ENCODE measurements at places on chromosomes 5 and 9.

DNA sequence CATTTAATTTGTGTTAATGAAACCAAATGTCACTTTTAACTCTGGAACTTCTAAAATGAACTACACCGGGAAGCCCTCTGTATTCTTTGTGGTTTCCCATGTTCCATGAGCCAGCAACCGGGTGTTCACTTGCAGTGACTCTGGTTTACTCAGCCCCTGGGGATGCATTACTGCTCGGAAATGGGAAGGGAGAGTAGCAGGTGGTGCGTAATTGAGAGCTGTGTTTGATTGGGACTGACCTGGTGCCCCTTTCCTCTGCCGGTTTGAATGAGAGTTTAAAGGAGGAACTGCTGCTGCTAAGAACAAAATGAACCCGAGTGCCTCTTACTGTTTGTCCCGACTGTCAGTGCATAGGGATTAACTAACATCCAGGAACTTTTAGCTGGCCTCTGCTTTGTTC lies 100.1 kb upstream of the DHFR start:
- DNase-seq: no peak

- no peak for DNase-seq
Observed at GRCh38 chr9:72144756-72145492, 4.3 kb upstream of the GDA start.

DNA sequence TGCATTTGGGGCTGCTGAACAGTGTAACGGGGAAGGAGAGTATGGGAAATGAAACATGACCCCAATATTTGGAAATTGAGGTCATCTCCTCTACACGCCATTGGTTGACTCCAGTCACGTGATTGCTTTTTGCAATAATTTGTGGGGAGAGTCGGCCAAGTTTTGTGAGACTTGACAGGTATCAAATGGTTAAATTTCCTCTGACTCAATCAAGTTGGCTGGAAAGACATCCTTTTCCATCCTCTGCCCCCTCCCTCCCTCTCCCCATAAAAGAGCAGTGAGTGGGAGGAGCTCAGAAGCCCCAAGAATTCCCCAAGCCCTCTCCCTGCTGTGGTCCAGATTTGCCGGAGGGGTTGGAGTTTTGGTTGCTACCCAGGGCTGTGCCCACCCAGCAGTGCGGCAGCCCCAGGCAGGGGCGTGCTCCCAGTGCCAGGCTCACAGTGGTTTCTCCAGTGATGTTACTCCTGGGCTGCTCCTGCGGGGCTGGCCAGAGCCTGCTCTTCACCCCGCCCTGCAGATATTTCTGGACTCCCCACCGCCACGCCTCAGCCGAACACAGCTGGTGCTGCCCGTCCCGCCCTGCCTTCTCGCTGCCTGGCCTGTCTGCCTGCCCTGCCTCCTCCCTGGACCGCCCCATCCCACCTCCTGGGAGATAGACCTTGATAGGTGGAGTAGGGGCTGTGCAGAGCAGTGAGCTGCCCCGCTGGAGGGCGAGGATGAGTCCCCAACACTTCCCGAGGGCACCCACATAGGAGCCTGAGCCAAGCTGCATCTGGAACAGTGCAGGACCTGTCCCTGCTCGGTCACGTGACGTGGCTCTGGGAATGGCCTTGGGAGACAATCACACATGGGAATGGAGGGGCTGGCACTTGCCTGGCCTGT lies 3.4 kb downstream of the COL5A1 start:
- DNase-seq: peak; percentile 98

DNA sequence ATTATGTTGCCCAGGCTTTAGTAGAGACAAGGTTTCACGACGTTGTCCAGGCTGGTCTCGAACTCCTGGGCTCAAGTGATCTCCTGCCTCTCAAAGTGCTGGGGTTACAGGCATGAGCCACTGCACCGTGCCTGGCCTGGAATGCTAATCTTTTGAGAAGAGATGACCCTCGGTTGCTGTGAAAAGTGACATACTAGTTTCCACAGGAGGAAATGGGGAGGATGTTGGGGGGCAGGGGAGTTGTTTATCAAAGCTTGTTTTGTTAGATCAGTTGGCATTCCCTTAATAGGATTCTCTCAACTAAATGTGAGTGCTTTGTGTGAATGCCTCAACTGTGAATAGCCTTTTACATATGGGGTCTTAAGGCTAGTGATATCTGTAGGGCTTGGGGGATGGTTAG lies 16.4 kb upstream of the MATR3 start:
- DNase-seq: no peak

DNA sequence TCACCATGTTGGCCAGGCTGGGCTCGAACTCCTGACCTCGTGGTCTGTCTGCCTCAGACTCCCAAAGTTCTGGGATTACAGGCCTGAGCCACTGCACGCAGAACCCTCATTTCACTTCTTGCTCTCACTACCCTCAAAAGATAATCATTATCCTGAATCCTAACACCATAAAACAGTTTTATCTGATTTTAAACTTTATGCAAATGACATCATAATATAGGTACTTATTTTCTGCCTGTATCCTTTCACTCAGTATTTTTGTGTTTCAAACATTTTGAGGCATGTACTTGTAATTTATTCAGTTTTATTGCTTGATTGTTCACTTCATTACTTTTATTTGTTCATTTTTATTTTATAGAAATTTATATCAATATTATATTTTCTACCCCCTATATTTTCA lies 719.2 kb upstream of the ARRDC3 start:
- no peak for DNase-seq

DNA sequence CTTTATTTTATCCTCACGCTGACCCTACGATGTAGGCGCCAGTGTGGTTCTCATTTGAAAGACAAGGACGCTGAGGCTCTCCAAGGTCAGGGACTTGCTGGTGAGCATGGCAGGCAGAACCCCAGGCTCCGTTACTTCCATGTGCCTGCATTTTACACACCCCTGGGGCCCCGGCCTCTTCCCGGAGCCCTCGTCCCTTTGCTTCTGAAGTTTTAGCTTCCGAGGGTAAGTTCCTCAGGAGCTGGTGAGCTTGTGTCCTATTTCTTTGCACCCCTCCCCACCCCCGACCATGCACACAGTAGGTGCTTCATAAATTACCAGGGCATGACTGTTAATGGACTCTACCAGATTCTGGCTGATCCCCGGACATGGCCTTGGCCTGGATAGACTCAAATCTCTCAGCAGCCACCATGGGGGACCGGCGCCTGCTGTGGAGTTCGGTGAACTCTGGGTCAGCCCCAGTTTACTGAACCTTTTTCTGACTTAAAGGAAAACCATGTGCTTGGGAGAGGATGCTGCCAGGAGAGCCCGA lies 59.3 kb upstream of the RNU6ATAC start:
- DNase-seq: no peak

DNA sequence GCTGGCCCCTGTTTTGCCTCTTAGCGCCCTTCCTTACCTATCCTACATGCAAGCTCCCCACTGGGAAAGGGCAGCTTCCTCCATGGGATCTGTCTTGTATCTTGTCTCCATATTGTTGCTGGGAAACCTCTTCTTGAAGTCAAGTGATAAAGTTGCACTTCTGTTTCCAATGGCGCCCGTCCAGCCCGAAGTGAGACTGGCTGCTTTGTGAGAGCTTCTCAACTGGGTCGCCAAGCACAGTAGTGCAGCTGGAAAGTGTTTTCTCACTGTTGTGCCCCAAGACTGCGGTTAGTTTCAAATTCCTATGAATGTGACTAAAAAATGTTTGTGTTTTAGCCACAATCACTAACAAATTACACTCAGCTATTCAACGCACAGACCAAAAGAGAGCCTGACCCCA lies 506.6 kb upstream of the MPDZ start:
- no peak for DNase-seq

- DNase-seq: no peak
Observed at GRCh38 chr5:124662181-124662781, 84.2 kb downstream of the ZNF608 start.

DNA sequence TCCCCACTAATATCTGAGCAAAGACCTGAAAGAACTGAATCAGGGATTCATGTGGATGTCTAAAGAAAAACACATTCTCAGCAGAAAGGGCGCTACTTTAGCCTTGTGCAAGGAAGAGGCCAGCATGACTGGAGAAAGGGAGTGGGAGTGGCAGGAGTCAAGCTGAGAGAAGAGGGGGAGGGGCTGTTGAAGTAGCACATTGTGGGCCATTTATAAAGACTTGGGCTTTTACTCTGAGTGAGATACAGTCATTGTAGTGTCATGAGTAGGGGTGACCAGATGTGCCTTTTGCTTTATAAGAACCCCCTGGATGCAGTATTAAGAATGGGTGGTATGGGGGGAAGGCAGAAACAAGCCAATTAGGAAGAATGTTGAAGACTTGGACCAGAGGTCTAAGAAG lies 452.8 kb downstream of the ENC1 start:
- no peak for DNase-seq

- DNase-seq: no peak
Observed at GRCh38 chr5:80622756-80623155, 31.7 kb upstream of the MSH3 start.

DNA sequence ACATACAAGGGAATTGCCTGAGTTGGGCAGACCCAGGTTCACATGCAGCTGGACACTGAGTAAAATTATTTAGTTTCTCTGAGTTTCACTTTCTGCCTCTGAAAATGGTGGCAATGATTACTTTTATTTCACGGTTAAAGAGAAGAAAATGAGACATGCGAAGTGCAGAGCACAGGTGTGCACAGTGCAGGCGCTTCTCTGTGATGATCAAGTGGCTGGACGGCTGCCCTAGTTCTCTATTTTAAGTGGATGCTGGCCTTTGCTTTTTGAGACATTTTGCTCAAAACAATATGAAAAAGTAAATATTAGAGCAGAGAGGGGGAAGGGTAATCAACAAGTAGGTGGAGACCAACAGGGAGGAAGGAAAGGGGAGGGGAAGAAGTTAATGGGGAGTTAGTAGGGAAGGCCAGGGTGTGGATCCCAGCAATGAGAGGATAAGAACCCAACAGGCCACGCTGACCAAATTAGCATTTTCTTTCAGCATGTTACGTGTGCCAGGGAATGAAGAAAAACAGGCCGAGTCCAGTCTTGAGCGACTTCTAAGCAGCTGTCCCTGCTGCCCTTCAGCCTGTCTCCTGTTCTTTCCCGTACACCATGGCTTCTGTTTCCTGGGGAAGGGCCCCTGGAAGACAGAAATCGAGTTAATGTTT lies 16.1 kb downstream of the SNX18 start:
- no peak for DNase-seq

GRCh38 chr5:34652914-34653313 lies 3.2 kb upstream of the RAI14 start:
- DNase-seq: peak; percentile 49

DNA sequence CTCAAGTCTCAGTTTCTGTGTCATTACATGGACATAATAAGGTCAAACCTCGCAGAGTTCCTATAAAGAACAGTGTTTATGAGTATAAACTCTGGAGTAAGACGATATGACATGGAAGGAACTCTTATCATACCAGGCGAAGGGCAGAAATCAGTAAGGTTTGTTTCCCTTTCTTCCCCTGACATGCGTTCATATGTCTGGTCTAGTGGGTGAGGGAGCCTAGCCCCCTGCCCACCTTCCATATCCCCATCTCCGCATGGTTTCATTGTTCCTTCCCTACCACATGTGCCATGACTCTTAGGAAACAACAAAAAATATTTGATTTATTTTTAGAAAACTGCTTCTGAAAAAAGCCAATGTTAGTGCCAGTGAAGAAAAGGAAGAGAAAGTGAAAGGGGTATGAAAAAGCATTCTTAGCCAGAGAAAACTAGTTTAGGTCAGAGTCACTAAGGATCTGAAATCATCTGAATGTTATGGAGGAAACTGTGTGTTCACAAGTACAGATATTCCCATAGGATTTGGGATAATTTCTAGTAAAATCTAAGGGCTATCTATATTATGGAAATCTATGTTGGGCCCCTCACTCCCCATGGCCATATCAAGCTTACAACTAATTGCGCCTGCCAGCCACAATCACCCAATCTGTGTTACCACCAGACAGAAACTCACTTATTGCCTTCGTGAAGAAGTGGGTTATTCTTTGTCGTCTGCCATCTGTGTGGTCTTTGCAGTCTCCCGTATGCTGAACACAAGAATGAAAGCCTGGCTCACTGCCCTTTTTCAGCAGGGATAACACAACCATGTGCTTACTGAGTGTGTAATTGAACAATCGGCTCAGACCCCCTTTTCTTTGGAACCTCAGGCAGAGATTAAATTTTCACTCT lies 19.9 kb upstream of the HMHB1 start:
- DNase-seq: no peak

DNA sequence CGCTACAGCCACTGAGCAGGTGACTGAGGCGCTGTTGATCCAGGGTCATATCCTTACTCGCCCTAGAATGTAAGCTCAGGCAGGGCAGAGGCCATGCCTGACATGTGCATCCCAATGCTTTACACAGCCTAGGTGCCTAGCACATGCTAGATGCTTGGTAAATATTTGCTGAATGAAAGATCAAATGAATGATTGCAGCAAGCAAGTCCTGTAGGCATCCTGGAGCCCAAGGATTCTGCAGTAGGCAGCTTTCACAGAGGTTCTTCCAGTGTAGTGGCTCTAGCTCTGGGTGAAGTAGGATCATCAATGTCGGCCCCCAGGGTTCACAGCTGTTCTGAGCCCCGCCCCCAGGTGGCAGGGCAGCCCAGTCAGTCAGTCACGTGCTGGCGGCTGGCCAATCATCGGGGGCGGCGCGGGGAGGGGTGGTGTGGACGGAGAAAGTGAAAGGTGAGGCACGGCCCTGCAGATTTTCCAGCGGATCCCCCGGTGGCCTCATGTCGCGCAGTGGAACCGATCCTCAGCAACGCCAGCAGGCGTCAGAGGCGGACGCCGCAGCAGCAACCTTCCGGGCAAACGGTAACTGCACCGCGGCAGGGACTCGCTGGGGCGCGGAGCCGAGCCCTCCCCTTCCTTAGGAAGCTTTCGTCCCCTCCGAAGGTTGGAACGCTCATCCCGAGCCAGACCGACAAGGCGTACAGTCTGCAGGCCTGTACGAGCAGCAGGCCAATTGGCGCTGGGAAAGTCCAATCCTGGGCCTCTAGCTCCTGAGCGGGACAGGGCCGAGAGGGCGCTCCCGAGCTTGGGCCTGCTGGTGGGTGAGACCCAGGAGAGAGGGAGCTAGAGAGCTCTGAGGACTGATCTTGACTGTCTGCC lies at the start of gene GALT:
GALT (plus strand) TSS at position 465 of the 873 bp plus-strand sequence; CDS start at position 495, 30 bp downstream.
- no peak for DNase-seq

GRCh38 chr5:178293400-178293799 lies 60.8 kb upstream of the PHYKPL start:
- DNase-seq: no peak

- DNase-seq: peak; percentile 86
Observed at GRCh38 chr5:124628721-124629596, 117.5 kb downstream of the ZNF608 start.

GRCh38 chr9:124452326-124452725 lies 2.1 kb downstream of the ADGRD2 start:
- DNase-seq: no peak

GRCh38 chr9:133534346-133535291 lies at the start of gene ADAMTSL2:
ADAMTSL2 (plus strand) TSS chr9:133534704; CDS start chr9:133536713, 2,009 bp downstream.
- DNase-seq: no peak

DNA sequence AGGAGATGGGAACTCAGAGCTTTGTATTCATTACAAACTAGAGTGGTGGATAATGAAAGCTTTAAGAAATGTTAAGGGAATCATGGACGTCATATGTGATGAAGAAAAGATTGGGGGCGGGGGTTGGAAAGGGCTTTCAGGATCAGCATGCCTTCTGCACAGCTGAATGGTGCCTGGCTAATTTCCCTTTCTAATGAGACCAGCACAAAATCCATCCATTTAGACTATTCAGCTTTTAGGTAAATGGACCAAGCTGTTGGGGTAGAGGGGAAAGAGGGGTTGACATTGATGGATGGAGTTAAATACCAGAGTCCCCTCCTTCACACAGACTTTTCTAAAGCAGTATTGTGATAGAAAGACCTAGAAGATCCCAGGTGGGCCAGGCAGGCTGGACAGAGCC lies 737.9 kb upstream of the WWC1 start:
- no peak for DNase-seq
